Left forelimb (tissue), 1 donor: ENCODE measurements at places on chromosomes 6 and 20.

DNA sequence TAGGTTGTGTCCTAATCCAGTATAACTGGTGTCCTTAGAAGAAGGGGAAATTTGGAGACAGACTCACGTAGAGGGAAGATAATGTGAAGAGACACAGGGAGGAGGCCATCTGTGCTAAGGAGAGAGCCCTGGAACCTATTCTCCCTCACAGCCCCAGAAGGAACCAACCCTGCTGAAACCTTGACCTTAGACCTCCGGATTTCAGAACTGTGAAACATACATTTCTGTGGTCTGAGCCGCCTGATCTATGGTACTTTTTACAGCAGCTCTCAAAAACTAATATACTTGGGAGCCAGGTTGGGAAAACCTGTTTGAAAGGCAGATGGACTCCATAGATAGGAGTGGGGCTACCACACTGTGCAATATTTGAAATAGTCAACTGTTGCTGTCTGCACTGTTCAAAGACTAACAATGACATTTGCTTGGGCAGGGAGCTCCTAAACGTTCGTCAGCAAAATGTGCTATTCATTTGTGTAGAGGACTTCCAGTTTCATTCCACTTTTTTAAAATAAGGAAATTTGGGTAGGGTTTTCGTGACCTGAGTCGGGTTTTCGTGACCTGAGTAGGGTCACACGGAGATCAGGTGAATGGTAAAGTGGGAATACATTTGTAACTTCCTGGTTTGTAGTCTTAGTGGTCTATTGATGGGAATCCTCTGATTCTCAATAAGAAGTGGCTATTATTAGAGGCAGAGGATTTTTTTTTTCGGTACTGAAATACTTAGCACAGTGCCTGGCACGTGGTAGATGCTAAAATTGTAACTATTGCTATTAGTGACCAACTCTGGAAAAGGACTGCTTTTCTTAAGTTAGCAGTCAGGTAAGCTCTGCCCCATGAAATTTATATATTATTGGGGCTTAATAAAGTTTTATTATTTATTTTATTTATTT is 11.4 kb downstream of the TAGAP start:
- DNase-seq, result no peak

GRCh38 chr20:62540504-62540903 is 64.7 kb upstream of the GATA5 start:
- DNase-seq, result no peak

DNA sequence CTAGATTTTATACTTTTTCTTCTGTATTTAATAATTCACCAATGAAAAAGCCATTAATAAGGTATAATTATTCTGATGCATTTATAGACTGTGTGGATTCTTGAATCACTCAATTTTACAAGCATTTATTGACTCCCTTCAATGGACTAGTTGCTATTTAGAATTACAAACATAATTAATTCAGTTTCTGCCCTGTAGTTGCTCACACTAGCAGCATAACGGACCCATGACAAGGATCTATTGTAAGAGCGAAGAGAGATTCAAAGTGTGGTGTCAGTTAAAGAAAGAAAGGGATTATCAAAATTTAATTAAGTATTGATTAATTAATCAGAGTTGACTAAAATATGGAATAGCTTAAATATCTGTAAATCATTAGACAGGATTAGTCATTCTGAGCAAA is 602.6 kb upstream of the PTCHD4 start:
- DNase-seq, result no peak

GRCh38 chr20:63580796-63581461 is 6.9 kb upstream of the HELZ2 start:
- no peak for DNase-seq

GRCh38 chr20:38905375-38905774 is 20.8 kb upstream of the FAM83D start:
- no peak for DNase-seq

DNA sequence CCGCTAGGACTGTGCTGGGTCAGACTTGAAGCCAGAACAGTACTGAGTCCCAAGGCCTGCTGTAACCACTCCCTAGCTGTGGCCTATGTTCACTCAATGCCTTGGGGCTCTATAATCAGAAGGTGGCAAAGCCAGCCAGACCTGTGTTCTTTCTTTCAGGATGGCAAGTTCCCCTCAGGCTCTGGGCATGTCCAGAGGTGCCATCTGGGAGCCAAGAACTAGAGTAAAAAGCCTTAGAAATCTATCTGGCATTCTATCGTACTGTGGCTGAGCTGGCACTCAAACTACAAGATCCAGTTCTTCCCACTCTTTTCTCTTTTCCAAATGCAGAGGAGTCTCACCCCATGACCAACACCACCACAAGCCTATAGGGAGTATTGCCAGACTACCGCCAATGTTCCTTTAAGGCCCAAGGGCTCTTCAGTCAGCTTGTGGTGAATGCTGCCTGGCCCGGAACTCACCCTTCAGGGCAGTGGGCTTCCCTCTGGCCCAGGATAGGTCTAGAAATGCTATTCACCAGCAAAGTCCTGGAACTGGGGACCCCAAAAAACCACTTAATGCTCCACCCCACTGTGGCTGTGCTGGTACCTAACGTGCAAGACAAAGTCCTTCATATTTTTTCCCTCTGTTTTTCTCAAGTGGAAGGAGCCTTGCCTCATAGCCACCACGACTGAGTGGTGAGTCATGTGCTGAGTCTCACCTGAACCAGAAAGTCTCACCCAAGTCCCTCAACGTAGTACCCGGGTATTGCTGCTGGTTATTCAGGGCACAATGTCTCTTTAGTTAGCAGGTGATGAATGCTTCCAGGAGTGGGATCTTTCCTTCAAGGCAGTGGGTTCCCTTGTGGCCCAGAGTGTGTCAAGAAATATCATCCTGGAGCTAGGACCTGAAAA is 8.6 kb upstream of the SIRPB2 start:
- DNase-seq, result no peak

DNA sequence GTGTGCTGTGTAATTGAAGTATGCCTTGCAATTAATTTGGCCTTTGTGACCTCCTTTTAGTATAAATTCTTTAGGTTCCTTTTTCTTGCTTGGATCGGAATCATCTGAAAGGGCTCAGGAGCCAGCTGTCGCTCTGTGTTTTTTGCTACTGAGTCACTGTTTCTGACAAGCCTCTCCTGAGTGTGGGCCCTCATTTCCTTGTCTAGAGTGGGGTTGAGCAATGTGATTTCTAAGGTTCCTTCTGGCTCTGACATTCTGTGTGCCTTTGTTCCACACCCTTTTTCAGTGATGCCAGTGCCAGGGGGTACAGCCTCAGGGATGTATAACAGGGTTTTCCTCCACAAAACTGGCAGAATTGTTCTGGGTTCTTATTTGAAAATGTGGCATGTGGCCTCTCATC is 26.5 kb downstream of the DAAM2 start:
- DNase-seq, result no peak

DNA sequence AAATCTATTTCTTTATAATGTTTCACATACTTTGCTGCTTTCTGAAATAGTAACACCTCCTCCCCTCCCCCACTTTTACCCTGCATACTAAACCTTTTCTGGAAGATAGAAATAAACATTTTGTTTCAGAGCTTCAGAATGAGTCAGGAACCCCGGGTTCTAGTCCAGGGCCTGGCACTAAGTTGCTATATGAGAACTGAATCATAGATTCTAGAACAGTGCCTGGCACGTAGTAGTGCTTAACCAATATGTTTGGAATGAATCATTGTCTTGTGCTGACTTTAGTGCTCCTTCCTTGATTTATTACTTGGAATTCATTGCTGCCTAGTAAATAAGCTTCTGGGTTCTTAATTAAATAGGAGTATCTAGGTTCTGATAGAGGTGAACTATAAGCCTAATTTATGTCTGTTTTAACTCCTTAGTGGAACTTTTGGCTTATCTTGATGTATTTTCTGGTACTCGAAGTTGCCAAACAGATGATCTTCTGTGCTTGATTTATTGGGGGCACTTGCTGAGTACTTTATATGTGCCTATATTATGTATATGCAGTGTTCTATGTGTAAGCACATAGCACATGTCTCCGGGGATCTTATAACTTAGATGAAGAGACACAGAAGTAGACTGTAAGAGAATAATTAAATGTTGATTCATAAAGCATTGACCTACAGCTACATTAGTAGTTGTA is 18.6 kb downstream of the TAB2 start:
- DNase-seq, result no peak

DNA sequence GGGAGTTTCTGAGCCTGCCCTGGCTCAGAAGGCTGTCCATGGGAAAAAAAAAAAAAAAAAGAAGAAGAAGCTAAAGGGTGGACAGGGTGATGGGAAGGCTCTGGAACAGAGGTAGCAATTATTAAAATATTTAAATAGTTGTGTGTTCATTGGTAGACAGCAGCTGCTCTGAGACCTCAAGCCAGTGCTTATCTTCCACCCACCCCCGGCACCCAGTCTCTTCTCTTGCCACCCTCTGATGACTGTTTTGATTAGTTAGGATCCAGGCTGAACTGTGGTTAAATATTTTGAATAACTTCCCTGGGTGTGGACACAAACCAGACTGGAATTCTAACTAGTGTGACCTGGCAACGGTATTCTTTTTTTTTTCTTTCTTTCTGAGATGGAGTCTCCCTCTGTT is 16.9 kb upstream of the SRSF3 start:
- no peak for DNase-seq

DNA sequence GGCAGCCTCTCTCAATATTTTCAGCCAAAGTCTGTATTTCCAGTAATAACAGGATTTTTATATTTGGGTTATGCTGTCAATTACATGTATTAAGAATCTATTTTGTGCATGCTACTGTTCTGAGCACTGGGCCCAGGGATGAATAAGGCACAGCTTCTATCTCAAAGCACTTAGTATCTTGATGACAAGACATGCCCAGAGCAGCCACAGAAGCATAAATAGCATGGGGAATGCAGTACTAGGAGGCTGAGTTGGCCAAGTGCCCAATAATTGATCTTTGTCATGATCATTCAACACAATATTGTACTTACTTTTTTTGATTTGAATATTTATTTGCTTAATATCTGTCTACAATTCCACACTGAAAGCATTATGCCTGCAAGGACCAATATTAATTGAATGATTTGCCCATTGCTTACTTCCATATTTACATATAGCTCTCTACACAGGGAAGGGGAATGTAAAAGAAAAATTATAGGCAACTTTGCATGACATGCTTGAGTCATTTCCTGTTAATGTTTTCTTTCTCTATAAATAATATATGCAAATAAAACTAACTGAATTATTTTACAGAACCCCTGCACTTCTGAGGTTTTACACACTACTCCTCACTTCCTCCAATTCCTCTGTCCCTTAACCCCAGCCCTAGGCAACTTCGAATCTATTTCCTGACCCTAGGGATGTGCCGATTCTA is 298.9 kb upstream of the BMP2 start:
- DNase-seq, result no peak

DNA sequence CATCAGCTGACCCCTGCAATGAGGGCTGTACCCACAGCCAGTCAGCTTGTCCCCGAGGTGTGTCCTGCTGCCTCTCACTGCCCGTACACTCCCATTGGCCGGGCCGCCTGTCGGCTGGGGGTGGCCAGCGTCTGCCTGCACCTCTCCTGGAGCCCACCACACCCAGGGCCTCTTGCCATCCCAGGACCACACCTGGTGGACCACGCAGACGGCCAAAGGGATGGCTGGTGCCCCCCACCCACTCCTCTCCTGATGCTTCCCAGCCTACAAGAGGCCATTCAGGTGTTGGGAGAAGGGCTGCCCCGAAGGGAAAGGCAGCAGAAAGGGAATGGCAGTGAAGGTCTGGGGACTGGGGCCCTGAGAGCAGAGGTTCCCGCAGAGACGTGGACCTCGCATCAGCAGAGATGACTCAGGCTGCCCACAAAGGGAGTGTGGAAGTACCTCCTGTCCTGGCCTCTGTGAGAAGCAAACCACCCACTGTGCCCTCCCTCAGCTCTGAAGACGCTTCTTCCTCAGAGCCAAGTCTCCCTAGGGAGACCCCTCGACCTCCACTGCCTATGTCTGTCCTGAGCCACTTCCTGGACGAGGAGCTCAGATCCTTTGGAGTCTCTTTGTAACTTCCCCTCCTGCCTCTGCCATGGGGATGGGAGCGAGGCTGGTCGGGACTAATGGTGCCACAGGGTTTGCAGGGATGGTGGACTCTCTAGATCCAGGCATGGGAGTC is 60.9 kb downstream of the PYGB start:
- no peak for DNase-seq

- DNase-seq, result no peak
These were observed 8.8 kb downstream of the RSPH3 start for GRCh38 chr6:158991017-158991723.

- DNase-seq, result no peak
These were observed 42.6 kb downstream of the PLCG1 start for GRCh38 chr20:41179961-41180360.

GRCh38 chr6:99369533-99369932 is 20.1 kb upstream of the FAXC start:
- DNase-seq, result no peak

GRCh38 chr6:20954315-20954714 is 420.1 kb downstream of the CDKAL1 start:
- DNase-seq, result no peak

DNA sequence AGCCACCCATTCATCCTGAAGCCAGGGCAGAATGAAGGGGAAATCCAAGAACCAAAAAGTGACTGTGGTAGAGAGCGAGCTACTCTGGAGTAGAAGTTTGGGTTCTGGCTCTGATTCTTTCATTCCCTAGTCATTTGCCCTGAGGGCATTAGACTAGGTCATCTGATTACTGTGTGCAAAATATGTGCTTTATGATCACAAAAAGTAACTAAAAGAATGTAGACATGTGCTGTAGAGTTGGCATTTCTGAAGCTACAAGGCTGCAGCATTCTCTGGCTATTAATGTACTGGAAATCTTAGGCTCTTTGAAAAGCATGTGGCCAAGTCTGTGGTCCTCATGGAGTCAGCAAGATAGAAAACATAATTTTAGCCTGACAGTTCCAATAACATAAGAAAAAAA is 94.2 kb downstream of the TBC1D7 start:
- DNase-seq, result no peak

DNA sequence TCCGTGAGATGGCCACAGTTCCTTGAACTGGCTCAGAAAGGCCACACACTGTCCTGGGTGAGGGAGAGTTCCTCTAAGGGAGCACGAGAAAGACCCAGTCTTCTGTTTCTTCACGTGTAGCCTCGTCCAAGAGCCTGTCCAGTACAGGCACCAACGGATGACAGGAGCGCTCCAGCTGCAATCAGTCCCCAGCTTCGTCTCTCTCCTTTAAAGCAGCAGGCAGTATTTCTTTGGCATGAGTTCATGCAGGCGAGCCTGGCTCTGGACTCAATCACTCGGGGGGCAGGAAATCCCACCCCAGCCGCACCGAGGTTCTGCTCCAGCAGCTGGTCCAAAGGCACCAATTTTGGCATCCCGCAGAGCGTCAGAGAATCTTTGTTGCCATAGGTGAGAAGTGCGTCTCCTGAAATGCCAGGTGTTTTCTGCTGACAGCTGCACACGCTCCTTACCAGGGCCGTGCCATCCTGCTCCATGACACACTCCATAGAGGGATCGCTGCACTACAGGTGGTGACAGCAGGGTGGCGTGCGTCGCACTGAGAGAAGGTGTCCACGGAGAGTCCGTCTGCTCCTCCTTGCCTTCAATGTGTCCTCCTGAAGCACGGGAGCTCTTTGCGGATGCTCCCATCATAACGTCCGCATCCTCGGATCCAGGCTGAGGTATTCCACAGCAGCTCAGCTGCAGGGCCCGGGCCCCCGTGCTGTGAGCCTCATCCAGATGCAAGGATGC is 59.6 kb upstream of the AFDN start:
- peak; percentile 58 for DNase-seq

GRCh38 chr20:35116258-35116657 is 23.7 kb upstream of the TRPC4AP start:
- no peak for DNase-seq
